ENCODE measurements at places on chromosomes 2 and 18.

DNA sequence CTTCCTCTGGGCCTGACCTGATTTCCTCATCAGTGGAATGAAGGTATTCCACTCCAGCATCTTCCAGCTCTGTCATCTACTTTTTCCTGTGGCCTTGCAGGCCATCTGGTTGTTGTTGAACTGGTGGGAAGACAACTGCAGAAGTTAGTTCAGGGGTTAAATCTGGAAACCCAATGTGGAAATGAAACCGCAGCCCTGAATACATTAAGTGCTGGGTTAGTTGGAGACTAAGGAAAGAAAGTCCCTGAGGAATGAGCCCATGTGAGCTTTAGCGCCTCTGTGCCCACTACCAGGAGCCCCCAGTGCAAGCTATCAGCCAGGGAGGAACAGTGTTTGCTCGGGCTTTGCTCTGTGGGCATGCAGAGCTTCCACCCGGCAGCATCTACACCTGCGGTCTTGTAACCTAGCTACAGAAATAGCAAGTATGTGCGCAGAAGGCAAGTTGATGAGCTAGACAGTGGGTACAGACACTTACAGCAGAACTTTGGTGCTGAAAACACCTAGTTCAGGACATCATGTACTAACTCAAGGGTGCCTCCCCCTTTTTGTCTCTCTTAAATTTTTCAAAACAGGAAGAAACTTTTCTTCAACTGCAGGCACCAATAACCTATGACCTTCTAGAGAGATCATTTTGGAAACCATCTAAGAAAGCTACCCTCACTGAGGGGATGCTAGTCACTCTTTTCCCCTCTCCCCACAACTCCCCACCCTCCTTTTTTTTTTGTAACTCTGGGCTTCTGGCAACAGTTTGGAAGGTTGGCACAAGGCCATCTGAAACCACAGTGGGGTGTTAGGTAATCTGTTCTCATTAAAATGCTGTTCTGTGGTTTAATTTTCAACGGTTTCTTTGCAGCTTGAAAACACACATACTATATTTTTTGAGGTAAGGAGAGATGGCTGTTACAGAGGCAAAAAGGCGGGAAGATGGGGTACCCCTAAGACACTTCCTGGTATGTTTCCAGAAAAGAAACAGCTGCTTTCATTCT lies 18.3 kb upstream of the CXCR4 start:
- DNase-seq: no peak

DNA sequence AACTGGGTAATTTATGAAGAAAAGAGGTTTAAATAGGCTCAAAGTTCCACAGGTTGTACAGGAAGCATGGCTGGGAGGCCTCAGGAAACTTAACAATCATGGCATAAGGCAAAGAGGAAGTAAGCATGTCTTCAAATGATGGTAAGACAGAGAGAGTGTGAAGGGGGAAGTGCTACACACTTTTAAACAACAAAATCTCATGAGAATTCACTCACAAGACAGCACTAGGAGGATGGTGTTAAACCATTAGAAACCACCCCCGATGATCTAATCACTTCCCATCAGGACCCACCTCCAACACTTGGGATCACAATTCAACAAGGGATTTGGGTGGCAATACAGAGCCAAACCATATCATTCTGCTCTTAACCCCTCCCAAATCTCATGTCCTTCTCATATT lies 34.9 kb downstream of the CFAP210 start:
- DNase-seq: no peak

DNA sequence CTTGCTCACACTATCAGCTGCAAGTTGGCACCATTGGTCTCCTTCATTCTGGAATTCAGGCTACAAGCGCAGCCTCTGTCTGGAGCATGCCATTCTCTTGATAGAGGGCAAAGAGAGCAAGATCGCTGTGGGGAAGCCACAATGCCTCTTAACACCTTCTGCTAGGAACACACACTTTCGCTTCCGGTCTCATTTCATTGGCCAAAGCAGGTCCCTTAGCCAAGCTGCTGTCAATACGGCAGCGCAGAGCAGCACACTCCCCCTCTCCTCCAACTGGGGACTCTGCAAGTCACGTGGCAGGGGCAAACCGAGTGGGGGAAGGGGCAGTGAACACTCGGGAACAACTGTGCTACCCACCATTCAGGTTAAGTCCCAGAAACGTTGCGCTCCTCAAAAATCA lies 98.1 kb downstream of the MMADHC start:
- no peak for DNase-seq

DNA sequence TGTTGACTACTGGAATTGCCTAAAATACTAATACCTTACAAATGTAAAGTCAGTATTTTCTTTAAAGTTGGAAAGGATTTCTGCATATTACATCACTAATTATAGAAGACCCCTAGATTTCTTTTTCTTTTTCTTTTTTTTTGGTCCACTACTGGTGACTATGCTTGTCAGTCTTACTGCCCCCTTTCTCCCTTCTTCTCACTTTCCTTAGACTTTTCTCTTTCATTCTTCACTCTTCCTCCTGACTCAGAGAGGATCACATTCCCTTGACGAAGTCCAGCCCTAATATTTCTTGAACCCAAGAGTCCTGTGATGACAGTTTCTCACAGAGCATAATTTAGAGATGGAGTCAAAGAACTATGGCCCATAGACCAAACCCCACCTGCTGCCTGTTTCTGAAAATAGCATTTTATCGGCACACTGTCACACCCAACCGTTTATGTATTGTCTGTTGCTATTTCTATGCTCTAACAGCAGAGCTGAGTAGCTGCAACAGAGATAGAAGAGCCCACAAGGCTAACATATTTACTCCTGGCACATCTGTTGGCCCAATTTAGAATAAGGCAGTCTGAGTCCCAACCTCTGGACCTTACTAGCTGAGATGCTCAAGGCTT lies 40.6 kb upstream of the RIOK3 start:
- no peak for DNase-seq

GRCh38 chr2:95700519-95700918 lies 108.7 kb downstream of the TRIM43 start:
- DNase-seq: no peak

DNA sequence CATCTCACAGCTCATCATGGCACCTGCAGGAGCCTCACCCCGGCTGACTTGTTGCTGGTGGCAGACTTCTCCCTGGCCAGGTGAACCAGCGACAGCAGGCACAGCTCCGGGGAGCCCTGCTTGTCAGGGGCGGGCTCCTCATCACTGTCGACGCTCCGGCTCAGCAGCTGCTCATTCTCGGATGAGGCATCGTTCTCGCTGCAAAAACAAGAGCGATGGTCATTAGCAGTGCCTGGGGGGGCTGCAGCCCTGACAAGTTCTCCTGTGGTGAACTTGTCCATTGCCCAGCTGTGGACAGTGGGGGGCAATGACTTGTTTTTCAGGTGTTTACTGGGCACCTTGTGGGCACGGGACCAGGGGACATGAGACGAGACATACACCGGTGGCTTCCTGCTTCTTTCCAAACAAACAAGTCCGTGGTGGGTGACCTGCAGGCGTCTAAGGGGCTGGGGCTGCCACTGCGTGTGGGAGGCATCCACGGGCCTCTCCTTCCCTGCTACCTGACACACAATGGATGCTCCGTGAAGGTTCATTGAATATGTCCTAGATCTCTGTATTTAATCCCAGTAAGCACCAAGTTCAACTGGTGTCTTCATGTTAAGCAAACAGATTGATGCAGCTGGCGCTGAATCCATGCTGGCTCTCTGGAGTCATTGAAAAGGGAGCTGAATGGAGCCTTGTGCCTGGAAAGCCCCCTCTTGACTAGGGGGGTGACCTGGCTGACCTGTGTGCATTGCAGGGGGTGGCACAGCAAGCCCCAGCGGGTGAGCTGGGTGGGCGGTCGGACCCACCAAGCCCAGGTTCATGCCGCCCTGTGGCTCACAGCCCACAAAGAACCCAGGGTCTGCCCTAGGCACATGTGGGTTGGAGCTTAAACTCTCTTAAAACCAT lies 81.0 kb downstream of the EDAR start:
- DNase-seq: no peak

GRCh38 chr2:183349091-183349490 lies 224.8 kb downstream of the NUP35 start:
- no peak for DNase-seq

DNA sequence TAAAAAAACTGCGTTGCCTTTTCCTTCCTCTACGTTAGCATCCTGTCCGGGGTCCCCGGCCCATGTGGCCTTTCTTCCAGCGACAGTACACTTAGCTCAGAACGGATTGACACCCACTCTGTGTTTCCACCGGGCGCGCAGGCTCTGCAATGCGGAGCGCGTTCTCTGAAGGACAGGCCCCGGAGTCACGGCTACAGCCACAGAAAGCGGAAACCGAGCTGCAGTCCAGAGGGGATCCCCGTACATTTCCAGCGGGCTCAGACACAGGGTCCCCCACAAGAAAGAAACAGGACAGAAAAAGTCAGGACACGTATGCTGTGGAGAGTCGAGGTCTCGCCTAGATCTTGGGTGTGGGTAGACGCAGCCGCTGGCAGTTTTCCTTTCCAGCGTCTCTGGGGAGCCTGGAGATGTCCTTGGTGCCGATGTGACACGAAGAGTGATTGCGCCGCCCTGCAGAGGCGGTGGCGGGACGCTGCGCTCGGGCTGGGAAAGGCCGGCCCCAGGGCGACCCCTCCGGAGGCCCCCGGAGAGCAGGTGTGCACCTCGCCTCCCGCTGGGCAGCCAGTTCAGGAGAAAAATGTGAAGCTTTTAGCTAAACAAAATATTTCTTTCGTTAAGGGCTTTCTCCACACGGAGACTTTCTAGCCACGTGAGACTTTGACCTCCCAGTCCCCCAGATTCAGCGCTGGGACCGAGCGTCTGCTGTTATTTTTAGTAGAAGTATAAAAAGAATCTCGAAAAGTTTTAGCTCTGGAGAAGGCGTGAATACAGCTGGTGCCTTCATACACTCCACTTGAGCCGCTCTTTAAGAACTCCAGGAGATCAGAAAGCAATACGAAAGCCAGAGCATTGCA lies 1.3 kb upstream of the ACKR3 start:
- no peak for DNase-seq

DNA sequence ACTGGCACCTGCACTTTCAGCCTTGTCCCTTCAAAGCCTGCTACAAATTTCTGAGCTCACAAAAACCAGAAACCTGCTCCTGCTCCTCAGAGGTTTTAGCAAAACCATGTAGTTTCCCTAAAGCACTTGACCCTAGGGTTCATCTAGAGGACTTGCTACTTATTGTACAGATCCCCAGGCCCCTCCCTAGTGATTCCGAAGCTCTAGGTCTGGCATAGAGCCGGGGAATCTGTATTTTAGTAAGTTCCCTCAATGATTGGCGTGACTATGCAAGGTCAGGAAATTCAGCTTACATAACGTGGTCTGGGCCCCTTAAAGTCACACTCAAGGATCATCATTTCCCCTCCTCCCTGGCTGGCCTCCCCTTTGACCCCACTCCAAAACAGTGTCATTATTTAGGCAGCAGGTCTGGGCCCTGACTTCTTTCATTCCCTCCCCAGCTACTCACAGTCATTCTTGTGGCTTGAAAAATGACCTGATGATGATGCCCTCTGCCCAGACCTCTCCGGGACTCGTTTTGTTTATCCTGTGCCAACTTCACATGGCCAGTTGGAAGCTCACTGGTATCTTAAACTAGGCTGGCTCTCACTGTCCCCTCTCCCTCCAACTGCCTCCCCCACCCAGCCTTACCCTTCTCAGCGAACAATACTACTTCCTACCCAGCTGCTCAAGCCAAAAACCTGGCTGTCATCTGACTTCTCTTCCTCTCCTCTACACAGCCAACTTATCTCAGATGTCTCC lies 36.0 kb downstream of the WDFY1 start:
- no peak for DNase-seq

GRCh38 chr2:76953733-76954347 lies 568.3 kb downstream of the LRRTM4 start:
- DNase-seq: peak; percentile 44

- no peak for DNase-seq
Observed at GRCh38 chr2:189236066-189236465, 56.5 kb upstream of the COL5A2 start.

GRCh38 chr18:78805840-78806239 lies 173.8 kb upstream of the SALL3 start:
- DNase-seq: no peak

- DNase-seq: no peak
Observed at GRCh38 chr18:24840051-24840450, 379.6 kb downstream of the HRH4 start.

GRCh38 chr2:127594116-127594591 lies 51.8 kb upstream of the GPR17 start:
- no peak for DNase-seq

- peak; percentile 98 for DNase-seq
Observed at GRCh38 chr2:10448576-10449485, 704 bp upstream of the ODC1 start.

- no peak for DNase-seq
Observed at GRCh38 chr2:218865396-218865795, 5.8 kb downstream of the WNT6 start.

DNA sequence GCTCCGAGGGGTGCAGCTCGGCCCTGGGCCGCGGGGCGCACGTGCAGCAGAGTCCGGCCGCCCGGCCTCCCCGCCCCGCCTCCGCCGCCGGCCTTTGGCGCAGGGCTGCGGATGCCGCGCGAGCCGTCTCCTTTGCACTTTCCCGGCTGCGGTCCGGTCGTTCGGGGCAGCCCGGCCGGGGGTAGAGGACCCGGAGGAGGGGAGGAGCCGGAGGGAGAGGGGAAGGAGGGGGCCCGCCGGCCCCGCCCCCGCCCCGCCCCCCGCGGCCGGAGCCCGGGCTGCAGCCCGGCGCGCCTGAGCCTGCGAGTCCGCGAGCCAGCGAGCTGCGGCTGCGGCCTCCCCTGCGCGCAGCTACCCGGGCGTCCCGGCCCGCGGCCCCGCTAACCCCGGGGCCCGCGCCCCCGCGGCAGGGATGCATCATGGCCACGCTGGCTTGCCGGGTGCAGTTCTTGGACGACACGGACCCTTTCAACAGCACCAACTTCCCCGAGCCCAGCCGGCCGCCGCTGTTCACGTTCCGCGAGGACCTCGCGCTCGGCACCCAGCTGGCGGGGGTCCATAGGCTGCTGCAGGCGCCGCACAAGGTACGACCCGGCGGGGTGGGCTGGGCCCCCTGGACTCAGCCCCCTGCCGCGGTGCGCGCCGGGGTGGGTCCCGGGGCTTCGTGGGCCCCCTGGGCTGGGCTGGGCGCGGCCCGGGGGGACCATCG lies at the start of gene FHOD3:
Gene FHOD3, plus strand, starts transcription at position 297 of the 709 bp plus-strand sequence. Its CDS starts 123 bp downstream, at position 420.
- DNase-seq: no peak

- no peak for DNase-seq
Observed at GRCh38 chr2:210635257-210635656, 78.9 kb downstream of the CPS1 start.

- no peak for DNase-seq
Observed at GRCh38 chr2:229943171-229943570, 20.9 kb downstream of the FBXO36 start.

DNA sequence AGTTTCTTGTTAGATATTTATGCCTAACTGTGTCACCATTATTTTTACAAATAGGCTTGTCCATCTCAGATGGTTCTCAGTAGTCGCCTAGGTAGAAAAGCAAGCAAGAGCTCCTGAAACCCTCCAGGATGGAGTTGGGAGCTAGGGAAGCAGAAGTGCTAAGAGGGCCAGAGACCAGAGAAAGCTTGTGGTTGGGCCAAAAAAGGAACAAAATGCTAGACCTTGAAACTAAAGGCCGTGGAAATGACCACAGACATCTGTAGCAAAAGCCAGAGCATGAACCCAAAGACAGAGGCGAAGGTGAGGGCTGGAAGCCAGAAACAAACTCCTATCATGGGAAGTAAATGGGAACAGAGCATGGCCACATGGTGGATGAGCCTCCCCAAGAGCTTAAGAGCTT lies 29.9 kb upstream of the RMDN2 start:
- no peak for DNase-seq

GRCh38 chr18:23998820-23999219 lies 15.7 kb upstream of the TTC39C start:
- no peak for DNase-seq

GRCh38 chr2:196500686-196501431 lies 138.7 kb upstream of the CCDC150 start:
- no peak for DNase-seq

GRCh38 chr2:8544786-8545694 lies 136.8 kb upstream of the ID2 start:
- DNase-seq: peak; percentile 83
